ENCODE measurements at places on chromosomes 2 and 18.

GRCh38 chr2:168090366-168091135, 156.8 kb downstream of the STK39 start:
- DNase-seq: no peak

DNA sequence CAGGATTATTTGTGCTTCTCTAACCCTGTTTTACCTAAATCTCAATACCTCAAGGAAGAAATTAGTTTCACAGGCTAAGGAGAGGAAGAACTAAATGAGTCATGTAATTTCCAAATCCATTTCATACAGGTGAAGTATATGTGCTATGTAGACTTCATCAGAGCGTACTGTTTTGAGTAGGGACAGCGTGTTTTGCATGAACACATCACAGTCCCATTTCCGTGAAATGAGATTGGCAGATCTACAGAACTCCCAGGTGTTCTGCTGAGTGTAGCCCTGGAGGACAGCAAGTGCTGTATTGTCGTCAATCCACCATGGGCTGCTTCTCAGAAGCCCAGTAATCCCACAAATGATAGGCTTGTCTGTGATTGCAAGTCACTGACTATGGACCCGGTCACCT, 97.7 kb downstream of the XRCC5 start:
- DNase-seq: no peak

DNA sequence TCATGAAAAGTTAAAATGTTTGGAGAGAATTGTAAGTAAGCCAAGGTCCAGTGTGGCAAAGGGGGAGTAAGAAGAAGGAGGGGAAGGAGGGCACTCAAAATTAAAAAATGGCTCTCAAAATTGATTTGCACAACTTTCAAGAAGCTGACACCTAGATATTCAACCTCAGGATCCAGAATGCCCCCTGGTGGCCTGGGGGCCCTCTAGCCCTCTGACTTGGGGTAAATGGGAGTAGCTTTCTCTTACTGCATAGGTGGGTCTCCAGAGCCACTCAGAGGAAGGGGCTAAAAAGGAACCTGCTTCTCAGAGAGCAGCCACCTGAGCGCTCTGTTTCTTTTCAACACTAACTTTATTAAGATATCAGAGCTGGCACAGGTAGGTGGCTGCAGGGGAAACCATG, 968.5 kb downstream of the BCL11A start:
- no peak for DNase-seq

DNA sequence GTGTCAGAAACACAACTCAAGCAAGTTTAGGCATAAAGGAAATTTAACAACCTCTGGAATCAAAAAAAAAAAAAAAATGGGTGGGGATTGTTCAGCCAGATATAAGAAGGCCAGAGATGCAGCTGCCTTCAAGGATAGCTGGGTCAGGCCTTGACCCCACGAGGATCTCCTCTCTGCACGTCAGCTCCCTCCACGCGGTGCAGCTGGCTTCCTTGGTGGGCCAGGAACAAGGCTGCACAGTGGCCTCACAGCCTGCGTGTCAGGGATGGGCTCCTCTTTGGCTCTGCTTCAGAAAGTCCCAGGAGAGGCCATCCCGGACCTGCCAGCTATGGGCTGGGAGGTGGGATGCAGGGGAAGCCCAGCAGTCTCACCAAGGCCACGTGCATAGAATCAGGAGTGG, 55.5 kb downstream of the TIMM21 start:
- DNase-seq: no peak

- no peak for DNase-seq
Measured at GRCh38 chr2:146944601-146945000, 900.2 kb upstream of the ACVR2A start.

DNA sequence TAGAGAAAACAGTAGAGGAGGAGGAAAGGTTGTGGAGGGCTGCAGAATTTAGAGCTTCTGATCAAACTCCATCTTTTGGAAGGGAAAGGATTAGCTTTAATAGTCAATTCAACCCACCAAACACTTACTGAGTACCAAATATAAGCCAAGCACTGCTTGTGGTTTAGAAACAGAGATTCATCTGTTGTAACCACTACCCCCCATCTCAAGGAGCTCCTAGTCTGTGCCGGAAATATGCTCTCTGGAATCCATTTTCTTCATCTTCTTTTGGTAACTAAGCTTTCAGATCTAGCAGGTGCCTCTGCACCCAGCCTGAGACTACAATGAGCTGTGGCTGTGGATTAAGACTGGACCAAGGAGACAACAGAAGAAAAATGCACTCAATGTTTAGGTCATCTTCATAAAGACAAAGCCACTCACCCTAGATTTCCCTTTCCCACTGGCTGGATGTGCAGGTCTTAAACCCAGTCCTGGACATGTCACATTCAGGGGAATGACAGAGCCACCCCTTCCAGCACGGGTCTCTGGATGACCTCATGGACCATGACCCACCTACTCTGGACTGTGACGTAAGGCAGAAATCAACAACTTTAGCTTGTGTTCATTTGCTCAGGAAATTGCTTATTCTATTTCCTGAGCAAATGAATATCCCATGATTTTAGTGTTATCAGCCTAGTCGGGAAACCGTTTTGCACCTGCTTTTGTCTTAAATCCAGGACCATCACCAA, 52.9 kb downstream of the EPB41L3 start:
- DNase-seq: no peak

- DNase-seq: no peak
Measured at GRCh38 chr2:98093611-98094010, 6.6 kb downstream of the VWA3B start.

DNA sequence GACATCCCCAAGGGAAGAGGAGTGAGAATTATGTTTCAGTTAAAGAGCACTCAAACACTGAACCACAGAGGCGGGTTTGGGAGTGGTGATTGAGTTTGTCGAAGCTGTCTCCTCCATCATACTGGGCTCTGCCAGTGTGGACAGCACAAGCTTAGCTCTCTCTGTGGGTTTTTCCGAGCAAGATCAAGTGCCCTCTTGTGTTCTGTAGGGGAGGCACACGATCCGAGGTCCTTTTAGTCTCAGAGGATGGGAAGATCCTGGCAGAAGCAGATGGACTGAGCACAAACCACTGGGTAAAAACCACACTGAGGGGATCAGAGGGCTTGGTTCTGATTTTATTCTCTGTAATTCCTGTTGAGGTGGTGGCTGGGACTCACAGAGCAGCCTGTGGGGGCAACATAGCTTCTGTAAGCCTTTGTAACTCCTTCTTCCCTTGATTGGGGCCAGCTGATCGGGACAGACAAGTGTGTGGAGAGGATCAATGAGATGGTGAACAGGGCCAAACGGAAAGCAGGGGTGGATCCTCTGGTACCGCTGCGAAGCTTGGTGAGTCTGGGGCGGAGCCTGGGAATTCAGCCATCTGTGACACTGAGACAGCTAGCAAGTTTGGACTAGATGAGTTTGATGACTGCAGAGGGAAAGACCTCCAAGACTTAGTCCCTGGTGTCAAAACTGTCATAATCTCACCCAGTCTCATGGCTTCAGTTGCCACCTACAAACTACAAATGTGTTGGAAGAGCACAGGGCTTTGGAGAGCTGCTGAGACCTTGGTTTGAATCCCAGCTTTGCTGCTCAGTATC, 2.0 kb downstream of the NAGK start:
- DNase-seq: no peak

DNA sequence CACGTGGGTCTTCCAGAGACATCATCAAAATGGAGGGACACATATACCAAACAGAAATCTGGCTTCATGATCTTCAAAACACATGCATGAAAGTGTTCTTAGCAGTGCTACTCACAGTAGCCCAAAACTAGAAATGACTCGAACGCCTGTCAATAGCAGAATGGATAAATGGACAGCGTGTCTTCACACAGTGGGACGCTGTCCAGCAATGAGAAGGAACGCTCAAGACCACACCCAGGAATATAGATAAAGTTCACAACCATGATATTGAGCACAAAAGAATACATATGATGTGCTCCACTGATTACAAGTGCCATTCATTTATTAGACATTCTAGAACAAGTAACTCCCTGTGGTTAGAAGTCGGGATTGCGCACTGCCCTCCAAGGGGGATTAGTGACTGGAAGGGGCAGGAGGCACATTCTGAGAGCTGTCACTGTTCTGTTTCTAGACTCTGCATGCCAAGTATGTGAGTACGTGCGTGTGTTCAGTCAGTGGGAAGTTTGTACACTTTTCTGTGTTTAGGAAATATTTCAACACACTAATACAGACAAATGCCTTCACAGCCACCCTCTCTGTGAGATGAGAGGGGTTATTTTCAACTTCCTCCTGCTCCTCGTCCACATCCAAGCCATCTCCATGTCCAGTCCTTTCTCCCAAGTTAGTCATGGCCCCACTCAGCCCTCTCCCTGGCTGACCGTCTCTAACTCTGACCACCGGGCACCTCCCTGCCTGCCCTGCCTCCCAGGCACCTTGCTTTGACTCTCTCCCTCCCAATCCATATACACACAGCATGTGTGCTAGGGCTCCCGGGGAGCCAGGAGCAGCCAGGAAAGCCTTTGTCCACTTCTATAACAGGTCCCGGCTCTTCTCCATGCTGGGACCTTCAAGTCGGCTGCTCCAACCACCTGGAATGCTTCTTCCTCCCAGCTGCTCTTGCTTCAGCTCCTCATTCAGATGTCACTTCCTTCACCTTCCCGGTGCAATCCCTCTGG, 26.9 kb upstream of the TNS1 start:
- DNase-seq: no peak

GRCh38 chr2:54164106-54164505, 48.7 kb downstream of the ACYP2 start:
- no peak for DNase-seq

- DNase-seq: no peak
Measured at GRCh38 chr2:85958731-85959130, 69.9 kb upstream of the ST3GAL5 start.

- DNase-seq: no peak
Measured at GRCh38 chr2:238187618-238188548, 15.6 kb downstream of the ILKAP start.

DNA sequence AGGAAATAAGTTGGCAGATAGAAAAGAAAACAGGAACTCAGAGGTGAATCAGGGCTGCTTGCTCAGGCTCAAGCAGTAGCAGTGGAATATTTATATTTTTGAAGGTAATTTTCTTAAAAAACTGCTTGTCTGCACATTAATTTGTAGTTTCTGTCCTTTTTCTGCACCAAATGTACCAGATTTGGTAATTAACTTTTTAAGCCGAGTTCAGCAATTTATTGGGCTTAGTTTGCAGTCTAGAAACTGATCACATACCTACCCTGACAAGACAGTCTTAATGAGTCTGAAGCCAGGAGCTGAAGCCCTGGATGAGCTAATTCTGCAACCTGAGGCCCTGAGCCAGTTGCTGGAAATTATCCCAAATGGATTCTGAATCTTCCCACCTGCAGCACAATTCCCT, 647.0 kb downstream of the TDRD15 start:
- no peak for DNase-seq

Measured in activated CD8-positive, alpha-beta memory T cell treated with anti-CD3 and anti-CD28 coated beads for 4 hours (primary cell).